ENCODE measurements at places on chromosomes 3 and 15.

- H3K27me3 ChIP-seq = no peaks in the 10 kb centered on the region
- H3K27ac ChIP-seq = no peak overlapping the region
- H3K4me3 ChIP-seq = no peak overlapping the region
- peaks cover 16% of the 10 kb centered on the region for H3K4me1 ChIP-seq
- H3K36me3 ChIP-seq = no peaks in the 10 kb centered on the region
Measured at GRCh38 chr15:95825671-95826411, 504.7 kb upstream of the NR2F2 start.

GRCh38 chr3:194089357-194090177 lies 46.4 kb upstream of the HES1 start:
- H3K4me1 ChIP-seq = peaks cover 57% of the 10 kb centered on the region
- H3K27me3 ChIP-seq = peaks cover 2% of the 10 kb centered on the region
- H3K27ac ChIP-seq = peak overlapping the region; percentile 82
- H3K36me3 ChIP-seq = no peaks in the 10 kb centered on the region
- no peak overlapping the region for H3K4me3 ChIP-seq

DNA sequence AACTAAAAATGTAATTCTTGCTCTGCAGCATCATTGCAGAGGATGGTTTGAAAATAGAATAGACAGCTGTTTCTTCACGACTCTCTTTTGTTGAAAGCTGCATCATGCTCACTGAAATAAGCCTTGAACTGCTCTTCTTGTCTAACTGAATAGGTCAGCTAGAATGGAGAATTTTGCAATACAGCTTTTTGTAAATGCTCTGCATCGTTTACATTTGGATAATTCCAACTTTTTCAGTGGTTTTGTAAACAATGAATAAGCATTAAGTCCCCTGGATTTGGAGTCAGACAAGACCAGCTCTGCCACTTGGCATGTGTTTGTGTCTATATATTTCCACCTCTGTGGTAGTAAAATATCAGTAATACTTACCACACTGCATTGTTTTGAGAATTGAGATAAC lies 95.2 kb downstream of the PLSCR2 start:
- H3K27me3 ChIP-seq = no peaks in the 10 kb centered on the region
- no peak overlapping the region for H3K4me3 ChIP-seq
- H3K36me3 ChIP-seq = no peaks in the 10 kb centered on the region
- H3K27ac ChIP-seq = no peak overlapping the region
- H3K4me1 ChIP-seq = no peaks in the 10 kb centered on the region
- DNase-seq = no peak

DNA sequence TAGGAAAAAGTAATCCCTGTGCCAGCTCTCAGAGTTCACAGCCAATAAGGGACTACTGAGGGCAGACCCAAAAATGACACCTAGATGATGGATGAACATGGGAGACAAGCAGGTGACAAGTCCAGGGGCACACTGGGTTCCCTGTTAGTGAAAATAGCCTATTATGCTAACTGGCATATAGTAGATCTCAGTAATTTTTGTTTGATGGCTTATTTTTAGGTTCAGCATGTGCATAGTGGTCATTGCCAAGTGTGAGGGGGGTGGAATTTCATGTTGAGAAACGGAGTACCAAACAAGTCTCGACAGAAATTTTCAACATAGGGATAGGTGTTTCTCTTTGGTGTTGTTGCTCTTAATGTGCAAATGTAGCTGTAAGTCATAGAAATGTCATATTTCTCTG lies 6.4 kb upstream of the ITGB5 start:
- no peak overlapping the region for H3K4me3 ChIP-seq
- peaks cover 14% of the 10 kb centered on the region for H3K4me1 ChIP-seq
- no peaks in the 10 kb centered on the region for H3K36me3 ChIP-seq
- no peak for DNase-seq
- H3K27me3 ChIP-seq = peaks cover 9% of the 10 kb centered on the region

DNA sequence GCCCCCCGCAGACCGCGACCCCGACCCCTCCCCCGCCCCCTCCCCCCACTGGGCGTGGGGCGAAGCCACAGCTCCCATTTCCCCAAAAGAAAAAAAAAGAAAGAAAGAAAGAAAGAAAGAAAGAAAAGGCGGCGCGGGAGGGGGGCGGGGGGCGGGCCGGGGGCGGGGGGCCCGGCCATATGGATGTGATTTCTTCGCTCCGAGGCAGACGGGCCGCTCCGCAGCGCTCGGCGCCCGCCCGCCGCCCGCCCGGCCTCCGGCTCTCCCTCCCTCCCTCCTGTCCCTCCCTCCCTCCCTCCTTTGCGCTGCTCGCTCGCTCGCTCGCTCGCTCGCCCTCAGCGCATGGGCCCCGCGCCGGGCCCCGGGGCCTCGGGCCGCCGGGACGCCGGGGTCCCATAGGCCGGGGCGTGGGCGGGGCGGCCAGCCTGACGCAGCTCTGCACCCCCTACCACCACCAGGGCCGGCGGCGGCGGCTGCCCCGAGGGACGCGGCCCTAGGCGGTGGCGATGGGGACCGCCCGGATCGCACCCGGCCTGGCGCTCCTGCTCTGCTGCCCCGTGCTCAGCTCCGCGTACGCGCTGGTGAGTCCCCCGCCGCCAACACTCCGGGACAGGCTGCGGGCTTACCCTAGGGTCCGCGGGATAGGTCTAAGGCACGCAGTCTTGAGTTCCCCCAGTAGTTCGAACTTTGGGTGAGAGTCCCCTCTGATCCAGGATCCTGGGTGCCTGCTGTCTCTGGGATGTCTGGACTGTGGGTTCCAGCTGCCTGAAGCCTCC lies 5.7 kb downstream of the PTH1R start:
- peaks cover 33% of the 10 kb centered on the region for H3K27me3 ChIP-seq
- peak overlapping the region; percentile 21 for H3K27ac ChIP-seq
- H3K4me3 ChIP-seq = peak overlapping the region; percentile 89
- H3K36me3 ChIP-seq = peaks cover 12% of the 10 kb centered on the region
- DNase-seq = no peak
- H3K4me1 ChIP-seq = peaks cover 41% of the 10 kb centered on the region

GRCh38 chr3:19488939-19489338 lies 340.6 kb downstream of the KCNH8 start:
- no peaks in the 10 kb centered on the region for H3K27me3 ChIP-seq
- H3K27ac ChIP-seq = no peak overlapping the region
- DNase-seq = no peak
- no peaks in the 10 kb centered on the region for H3K36me3 ChIP-seq
- no peak overlapping the region for H3K4me3 ChIP-seq

DNA sequence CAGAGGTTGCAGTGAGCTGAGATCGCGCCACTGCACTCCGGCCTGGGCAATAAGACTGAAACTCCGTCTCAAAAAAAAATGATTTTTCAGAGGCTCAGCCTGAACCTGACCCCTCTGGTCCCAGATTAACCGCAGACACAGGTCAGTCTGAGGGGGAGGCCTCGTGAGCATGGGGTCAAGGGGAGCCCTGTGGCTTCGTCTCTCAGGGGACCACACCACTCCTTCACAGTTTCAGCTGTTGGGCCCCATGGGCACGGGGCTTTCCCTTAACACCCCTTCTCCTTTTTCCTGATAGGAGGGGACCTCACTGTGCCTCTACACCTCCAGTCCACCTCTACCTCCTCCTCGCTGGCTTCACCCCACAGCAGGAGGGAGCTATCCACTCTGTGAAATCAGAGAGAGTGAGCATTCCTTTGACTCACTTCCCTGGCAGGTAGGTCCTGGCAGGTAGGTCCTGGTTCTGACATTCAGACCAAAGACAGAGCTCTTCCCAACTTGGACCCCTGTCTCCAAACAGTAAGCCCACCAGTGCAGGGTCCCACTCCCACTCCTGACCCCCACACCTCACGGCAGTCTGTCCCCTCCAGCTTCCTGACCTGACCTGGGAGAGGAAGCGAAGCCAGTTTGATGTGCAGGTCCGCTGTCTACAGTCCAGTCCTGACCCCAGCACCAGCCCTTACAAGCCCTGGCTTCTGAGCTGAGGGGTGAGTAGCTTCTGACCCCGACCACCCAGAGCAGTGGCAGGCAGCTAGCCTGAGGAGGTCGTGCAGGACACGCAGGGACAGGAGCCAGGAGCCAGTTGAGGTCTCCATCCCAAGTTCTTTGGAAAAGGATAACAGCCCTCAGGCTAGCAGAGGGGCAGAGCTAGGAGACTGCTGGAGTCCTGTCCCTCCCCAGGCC lies 9.0 kb downstream of the RRP9 start:
- H3K27ac ChIP-seq = no peak overlapping the region
- DNase-seq = peak; percentile 56

DNA sequence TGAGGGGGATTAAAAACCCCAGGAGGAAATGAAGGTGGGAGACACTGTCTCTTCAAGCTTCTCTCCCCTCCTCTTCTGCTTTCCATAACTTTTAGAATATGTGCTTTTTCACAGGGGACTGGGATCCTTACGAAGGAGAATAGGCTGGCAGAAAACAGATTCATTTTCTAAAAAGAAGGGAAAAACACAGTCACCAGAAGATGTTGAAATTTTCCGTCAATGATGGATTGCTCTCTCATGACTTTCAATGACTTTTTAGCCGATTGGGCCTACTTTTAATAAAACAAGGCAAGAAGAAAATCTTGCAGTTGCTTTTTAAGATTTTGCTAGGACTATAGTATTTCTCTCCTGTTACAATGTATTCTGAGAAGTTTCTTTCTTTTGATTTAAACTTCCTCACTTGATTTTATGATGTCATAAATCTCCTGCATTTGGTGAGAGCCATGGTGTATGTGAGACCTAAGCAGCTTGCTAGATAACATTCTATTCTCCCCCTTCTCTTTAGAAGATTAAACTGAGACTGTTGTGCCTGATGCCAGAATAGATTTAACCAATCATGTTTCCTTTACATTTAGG lies 241.2 kb downstream of the FEZF2 start:
- DNase-seq = no peak
- H3K36me3 ChIP-seq = peaks cover 21% of the 10 kb centered on the region
- peaks cover 45% of the 10 kb centered on the region for H3K4me1 ChIP-seq
